Stimulated activated CD4-positive, alpha-beta T cell treated with anti-CD3 and anti-CD28 coated beads, Interleukin-4, amount 100 ng/mL, for 1 hour (primary cell): ENCODE measurements at places on chromosomes 6 and 20.
A peak's percentile ranks its signal among the peaks of the same experiment; 100 is the strongest.

GRCh38 chr20:8250539-8251200 is 118.6 kb downstream of the PLCB1 start:
- DNase-seq: no peak

DNA sequence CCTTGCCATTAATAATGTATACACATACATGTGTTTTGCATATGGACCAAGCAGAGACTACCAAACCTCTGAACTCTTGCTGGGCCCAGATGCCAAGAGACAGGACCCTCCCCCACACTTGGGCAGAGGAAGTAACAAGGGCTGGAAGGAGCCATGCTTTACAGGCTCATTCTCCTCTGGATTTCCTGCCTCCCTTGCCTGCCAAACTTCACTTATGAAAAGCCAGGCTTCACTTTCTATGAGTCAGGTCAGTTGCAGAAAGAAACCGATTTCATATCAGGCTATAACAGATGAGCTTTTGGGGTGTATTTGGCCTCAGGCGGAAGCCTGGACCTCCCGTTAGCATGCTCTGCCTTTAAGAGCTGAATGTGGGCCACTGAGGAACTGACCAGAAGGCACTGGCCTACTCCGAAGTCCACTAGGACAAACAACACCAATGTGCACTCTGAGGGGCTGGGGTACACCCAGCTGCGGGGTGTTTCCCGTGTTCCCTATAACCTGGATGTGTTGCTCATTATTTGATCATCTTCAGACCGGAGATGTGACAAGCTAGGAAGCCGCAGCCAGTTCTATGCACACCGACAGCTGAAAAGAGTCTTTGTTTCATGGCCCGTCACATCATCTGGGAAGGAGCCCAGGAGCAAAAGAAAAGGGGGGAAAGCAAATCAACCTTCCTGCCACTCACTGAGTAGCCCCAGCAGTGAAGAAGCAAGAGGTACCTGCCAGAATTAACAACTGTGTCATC is 28.5 kb downstream of the HAO1 start:
- DNase-seq: no peak

DNA sequence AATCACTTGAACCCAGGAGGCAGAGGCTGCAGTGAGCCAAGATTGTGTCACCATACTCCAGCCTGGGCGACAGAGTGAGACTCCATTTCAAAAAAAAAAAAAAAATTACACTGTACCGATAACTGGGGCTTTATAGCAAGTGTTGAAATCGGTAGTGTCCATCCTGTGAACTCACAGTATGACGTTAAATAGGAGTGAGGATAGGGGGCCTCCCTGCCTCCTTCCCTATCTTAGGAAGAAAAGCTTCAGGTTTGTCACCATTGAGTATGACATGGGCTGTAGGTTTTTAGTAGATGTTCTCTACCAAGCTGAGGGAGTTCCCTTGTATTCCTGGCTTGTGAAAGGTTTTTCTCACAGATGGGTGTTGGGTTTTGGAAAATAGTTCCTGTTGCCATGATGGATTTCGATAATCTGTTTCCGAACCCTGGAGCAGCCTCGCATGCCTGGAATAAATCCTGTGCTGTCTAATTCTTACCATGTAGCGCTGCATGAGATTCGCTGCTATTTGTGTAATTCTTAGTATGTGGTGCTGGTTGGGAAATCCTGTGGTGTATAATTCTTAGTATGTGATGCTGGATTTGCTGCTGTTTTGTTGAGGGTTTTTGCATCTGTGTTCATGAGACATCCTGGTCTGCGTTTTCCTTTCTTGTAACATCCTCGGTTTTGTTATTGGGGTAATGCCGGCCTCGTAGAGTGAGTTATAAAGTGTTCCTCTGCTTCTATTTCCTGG is 23.6 kb downstream of the NTSR1 start:
- DNase-seq: no peak

DNA sequence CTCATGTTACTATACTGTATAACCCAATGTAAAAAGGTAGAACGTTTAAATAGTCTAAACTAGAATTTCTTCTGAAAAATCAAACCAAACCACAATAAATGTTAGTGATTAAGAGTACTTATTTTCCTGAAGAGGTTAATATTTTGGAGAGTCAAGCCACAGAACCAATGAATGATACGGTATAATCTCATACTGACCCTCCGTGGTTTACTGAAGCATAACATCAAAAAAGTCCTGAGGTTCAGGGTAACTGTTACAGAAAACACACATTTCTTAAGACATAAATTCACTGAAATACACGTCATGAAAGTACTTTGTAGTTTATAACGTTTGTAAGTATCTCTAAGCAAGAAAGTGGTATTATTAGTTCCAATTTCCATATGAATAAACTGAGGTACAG is 28.9 kb downstream of the ESF1 start:
- DNase-seq: no peak

- DNase-seq: no peak
Observed at GRCh38 chr6:144873623-144874378, 588.7 kb downstream of the UTRN start.

DNA sequence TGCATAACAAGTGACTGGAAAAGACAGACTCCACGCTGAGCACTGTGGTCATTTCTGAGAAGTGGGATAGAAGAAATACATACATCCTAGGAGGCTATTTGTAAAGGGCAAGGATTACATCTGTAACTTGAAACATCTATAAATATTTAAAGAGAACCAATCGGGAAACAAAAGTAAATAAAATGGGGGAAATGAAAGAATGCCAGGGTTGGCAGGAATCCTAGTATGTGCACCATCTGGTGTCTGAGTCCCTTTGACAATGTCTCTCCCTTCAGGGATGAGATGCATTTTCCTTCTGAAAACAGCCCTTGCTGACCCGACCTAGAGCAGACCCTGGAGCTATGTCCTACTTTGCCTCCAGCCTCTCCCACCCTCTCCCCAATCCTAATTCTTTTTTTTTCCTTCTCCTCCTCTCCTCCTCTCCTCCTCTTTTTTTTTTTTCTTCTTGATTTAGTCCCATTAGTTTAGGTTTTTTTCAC is 53.2 kb downstream of the VSTM2L start:
- no peak for DNase-seq

- DNase-seq: no peak
Observed at GRCh38 chr20:17681726-17682102, 328 bp downstream of the RRBP1 start.

- no peak for DNase-seq
Observed at GRCh38 chr20:13199279-13199678, 21.8 kb upstream of the ISM1 start.

DNA sequence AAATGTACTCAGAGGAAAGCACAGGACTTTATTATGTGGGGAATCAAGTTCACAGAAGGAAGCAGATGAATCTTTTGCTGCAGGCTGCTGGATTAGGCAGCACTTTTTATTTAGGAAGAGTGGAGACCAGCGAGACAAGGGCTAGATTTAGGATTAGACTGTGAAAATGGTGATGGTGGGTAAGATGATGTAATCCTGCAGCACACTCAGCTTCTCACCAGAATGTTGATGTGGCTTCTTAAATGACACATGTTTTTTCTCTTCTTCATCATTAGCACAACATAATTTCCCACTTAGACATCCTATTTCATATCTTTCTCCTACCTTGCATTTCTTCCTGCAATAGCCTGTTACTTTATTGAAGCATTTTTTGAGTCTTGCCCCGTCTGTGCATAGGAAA is 1.8 kb downstream of the DEFB128 start:
- no peak for DNase-seq

DNA sequence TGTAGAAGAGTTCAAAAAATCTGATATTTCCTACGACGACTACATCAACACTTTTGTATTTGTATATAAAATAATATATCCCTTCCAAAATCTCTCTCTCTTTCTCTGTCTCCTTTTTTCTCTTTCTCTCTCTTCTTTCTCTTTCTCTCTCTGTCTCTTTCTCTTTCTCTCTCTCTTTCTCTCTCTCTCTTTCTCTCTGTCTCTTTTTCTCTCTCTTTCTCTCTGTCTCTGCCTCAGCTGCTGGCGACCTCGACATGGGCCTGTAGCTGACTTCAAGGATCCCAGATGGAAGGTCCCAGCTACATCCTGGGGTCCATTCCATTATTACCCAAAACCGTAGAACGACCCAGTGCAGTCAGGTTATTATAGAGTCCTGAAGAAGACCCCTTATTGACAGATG is 90.0 kb downstream of the CD24 start:
- DNase-seq: no peak

DNA sequence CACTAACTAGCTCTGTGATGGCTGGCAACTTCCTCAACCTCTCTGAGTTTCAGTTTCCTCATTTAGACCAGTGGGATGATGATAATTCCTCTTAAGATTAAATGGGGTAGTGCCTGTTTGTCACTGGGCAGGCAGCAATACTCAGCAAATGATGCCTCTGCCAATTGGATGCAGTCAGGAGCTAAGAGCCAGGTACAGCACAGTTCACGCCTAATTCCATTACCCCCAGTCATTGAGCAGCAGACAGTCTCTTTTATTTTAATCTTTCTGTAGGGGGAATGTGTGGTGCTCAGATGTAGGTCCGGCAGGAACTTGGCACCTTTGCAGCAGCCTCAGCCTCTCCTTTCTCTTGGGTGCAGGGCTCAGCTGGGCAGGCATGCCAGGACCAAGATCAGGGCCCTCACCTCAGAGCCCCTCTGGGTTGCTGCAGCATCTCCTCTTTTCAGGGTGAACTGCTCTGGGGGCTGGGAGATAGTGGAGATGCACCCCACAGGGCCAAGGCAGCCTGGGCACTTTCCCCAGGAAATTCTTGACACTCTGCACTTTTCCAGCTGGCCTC is 243.8 kb downstream of the LRFN2 start:
- no peak for DNase-seq

DNA sequence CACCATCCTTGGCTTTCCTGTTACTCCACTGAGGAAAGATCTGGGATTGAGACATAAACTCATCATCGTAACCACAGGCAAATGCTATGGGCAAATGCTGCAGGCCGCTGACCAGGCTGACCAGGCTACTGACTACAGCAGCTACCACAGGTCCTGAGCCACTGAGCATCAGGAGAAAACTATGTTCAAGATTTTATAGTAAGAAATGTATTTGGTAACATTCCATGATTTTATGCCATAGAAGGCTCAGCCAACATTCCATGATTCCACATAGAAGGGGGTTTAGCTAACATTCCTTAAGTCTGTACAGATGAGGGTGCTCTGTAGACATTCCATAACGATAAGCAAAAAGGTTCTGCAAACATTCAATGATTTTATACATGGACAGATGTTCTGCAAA is 16.1 kb upstream of the B4GALT5 start:
- DNase-seq: no peak

DNA sequence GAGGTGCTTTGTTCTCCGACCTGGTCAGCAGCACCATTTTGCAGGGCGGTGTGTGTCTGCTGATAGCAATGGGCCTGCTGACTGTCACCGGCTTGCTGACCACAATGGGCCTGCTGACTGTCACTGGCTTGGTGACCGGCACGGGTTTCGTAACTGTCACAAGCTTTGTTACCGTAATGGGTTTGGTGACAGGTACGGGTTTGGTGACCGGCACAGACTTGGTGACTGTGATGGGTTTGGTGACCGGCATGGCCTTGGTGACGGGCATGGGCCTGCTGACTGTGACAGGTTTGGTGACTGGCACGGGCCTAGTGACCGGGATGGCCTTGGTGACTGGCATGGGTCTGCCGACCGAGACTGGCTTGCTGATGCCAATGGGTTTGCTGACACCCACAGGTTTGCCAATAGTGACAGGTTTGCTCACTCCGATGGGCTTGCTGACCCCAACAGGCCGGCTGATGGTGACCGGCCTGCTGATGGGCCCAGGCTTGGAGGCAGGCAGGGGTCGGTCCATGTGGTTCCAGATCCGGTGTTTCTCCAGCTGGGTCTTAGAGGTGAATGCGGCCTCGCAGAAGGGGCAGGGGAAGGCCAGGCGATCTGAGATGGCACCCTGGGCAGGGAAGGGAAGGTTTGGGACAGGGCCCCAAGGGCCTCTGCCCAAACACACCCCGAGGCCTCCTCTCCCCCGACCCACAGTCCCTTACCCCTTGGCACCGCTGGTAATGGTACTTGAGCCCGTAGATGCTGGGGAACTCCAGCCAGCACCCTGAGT is 3.4 kb downstream of the ZNF512B start:
- DNase-seq: peak; percentile 1
